Mucosa of gallbladder (tissue), 1 donor: ENCODE measurements at places on chromosomes 7 and 10. TPM values are rescaled to one million over a fixed set of nuclear protein-coding genes. Genes with fewer than 3 reads are reported as not detected.

Gene IL2RA
- total RNA-seq, result 1.4 TPM

Gene IKZF1
- 17.4 TPM for total RNA-seq

Gene NPFFR1
- 0.03 TPM for total RNA-seq

Gene STRIP2
- 2.1 TPM for total RNA-seq

Gene CTAGE15
- 0.63 TPM for total RNA-seq

Gene DENND2A
- 14.0 TPM for total RNA-seq

GRCh38 chr10:71399946-71400345 is 3.2 kb downstream of the CDH23 start:
- no peak for DNase-seq

GRCh38 chr10:84267503-84268126 is 22.8 kb downstream of the RGR start:
- DNase-seq, result no peak

DNA sequence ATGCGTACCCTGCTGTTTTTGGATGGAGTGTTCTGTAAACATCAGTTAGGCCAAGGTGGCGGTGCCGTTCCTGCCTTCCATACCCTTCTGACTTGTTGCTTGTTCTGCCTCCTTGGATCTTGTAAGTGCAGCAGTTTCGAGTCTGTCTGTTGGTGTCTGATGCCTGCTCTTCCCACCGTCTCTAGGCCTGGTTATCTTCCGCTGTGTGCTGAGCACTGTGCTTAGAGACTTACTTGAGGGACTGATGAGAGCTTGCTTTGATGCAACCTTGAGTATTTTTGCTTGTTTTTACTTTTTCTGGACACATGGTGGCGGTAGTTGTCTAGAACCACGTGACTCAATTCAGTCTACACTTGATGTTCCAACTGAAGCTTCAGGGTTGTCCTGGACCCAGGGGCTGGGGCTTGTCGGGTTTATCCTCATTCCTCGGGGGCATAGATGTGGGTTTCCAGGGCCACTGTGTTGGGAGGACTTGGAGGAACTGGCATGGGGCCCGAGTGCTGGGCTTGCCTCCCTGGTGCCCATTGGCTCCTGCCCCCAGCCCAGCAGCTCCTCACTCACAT is 14.4 kb upstream of the SPRN start:
- DNase-seq, result peak; percentile 7

DNA sequence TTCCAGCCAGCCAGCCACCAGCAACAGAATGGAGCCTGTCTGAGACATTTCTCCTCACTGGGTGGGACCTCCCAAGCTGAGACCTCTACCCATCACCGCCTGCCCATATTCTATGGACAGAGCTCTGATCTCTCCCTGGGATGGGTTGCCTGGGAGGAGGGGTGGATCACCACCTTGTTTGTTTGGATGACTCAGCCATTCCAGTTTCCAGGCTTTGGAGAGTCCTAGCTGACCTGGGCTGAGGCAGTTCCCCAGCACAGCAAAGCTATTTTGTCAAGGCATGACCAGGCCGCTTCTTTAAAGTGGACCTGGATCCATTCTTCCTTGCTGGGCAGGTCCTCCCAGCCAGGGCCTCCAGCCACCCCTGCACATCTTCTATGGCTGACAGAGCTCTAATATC is 982.3 kb downstream of the DNAJB9 start:
- no peak for DNase-seq

GRCh38 chr7:143906895-143907294 is 4.9 kb upstream of the TCAF1 start:
- no peak for DNase-seq

- no peak for DNase-seq
These were observed 48.2 kb downstream of the GSDME start for GRCh38 chr7:24709051-24709450.

- no peak for DNase-seq
These were observed 229.1 kb upstream of the AKR1E2 start for GRCh38 chr10:4596951-4597350.

DNA sequence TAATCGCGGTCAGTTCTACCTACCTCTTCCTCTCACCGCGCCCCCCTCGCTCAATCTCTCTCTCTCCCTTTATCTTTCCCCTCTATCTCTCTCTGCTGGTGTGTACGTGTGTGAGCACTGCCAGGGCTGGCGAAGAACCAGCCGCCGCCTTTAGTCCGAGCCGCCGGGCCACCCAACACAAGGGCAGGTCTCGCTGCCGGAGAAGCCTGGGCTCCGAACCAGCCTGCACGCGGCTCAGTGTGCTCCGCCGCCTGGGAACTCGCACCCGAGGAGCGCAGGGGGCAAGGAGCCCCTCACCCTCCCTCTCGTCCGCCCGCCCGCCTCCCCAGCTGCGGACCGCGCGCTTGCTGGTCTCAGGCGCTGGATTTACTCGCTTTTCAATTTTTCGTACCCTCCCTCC is 1.7 kb downstream of the NXPH1 start:
- no peak for DNase-seq

GRCh38 chr7:34320412-34320811 is 337.6 kb upstream of the NPSR1 start:
- no peak for DNase-seq

- no peak for DNase-seq
These were observed 3.8 kb downstream of the KAZALD1 start for GRCh38 chr10:101065481-101066145.
